ENCODE measurements at places on chromosomes 5 and 9.

- peak; percentile 10 for DNase-seq
These were observed 12.3 kb downstream of the FCN2 start for GRCh38 chr9:134892820-134893420.

DNA sequence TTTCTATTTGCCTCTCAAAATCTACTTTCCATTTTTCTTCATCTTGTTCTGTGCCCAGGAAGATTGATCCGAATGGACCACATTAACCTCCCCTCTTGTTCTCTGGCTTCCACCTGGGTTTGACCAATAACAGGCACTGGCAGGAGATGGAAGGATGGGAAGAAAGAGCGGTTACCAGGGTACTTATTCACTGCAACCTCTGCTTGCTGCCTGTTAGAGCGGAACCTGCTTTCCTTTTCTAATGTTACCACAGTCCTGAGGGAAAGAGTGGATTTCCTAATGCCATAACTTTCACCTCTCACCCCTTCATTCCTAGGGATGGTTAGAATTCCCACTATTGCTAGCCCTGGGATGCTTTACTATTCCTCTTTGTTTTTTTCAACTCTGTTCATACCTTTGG lies 262.1 kb downstream of the RFX3 start:
- DNase-seq: no peak

GRCh38 chr9:72575666-72576065 lies 54.3 kb downstream of the TMC1 start:
- no peak for DNase-seq

DNA sequence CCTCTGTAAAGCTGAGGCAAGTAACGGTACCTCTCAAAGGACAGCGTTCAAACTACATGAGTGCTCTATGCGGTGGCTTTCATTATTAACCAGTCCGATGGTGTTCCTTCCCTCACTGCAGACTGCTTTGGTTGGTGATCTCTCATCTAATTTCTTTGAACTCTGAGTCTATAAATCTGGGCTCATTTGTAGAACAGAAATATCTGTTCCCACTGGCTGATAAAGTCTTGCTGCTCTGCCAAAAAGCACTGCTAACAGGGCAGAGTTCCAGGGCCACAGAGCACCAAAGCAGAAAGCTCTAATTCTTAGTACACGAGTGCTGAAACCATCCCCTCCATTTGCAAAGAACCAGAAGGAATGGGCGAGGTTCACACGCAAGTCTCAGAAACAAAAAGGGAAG lies 81.9 kb downstream of the MED27 start:
- no peak for DNase-seq

- peak; percentile 43 for DNase-seq
These were observed 162.0 kb downstream of the RGS3 start for GRCh38 chr9:113625486-113625885.

DNA sequence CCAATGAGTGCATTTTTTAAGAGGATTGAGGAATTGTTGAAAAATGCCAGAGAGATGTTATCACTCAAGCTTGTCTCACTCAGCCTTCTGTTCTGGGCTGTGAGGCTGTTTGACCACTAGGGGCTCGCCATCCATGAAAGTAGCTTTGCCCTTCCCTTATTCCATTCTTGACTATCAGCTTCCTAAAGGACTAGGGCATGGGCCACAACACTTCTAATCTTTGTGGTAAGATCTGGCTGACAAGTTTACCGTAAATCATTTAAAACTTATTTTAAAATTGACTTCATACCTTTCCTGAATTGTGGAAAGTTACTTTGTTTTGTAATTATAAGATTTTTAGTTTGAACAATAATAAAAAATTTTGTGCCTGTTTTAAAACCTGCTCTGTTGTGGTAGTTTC lies 49.5 kb downstream of the TJP2 start:
- peak; percentile 92 for DNase-seq

DNA sequence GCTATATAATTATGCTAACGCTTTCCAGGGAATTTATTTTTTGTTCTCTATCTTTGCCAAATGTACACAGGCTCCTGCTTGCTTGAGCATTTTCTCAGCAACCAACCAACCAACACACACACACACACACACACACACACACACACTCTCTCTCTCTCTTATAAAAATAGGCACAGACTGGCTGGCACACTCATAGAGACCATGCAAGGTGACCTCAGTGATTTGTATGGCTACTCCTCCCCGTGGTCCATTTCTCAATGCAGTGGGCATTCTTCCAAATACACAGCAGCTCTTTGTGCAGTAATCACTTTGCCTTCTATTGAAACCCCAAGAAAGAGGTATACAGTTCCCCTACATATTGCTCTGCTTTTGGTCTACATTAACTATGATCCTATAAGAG lies 416.0 kb downstream of the MAN2A1 start:
- DNase-seq: no peak

DNA sequence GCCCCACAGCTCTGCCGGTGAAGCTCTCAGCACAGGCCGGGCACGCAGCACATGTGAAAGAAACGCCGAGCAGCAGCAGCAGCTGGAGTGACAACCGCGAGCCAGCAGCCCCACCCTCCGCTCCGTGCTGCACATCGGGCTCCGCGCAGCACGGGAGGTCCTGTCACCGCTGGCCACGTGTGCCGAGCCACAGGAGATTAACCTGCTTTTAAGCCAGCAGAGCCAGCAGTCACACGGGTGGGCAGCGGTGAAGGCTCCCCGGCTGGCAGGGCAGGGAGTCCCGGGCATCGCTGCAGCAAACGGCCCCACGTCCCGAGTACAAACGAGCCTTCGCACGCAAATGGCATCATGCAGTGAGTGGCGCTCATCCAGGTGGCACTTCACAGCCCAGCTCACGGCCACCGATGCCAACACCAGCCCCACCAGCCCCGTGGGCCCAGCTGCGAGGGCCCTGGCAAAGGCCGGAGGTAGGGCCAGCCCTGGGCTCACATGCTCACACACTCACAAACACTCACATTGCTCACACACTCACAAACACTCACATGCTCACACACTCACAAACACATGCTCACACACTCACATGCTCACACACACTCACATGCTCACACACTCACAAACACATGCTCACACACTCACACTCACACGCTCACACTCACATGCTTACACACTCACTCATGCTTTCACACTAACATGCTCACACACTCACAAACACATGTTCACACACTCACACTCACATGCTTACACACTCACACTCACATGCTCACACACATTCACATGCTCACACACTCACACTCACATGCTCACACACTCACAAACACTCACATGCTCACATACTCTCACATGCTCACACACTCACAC lies 11.1 kb downstream of the CCDC187 start:
- no peak for DNase-seq

DNA sequence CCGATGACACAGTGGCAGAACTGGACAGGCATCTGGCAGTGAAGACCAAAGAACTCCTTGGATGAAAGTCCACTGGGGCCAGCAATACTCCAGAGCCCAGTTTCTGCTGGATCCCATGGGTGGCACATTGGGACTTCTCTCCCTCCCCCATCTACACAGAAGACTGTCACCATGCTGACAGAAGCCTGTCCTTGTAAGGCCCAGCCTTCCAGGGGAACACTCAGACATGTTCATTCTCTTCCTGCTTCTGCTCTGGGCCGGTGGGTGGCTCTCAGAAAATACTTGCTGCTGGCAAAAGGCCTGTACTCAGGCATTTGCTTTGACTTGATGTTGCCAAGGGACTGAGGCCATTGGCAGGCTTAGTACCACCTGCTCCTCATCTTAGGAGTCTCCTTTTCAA lies 48.3 kb upstream of the PTGS1 start:
- peak; percentile 26 for DNase-seq

DNA sequence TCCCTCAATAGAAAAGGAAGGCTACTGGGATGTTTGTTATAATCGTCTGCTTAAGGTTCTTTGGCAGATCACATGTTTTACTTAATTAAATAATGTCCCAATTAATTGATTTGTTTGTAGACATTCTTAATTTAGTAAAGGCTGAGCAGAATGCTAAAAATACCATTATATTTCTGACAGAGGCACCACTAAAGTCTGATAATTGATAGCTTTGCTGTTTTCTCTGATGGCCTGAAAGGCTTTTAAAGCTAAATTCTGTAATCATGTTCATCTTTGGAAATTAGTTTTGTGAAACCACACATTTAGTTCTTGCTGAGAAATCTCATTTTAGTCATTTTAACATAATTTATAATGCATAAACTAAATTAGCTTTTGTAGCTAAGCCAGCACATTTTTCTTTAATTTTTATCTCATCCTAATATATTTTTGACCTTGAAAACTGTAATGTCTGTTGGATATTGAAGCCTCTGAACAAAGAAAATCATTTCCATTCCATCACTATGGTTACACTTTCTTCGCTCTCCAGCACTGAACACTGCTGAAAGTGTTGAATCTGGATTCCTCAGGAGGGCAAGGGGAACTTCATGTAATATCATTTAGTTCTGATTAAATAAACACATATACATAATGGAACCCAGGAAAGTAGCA lies 329.4 kb downstream of the ELAVL2 start:
- DNase-seq: no peak

DNA sequence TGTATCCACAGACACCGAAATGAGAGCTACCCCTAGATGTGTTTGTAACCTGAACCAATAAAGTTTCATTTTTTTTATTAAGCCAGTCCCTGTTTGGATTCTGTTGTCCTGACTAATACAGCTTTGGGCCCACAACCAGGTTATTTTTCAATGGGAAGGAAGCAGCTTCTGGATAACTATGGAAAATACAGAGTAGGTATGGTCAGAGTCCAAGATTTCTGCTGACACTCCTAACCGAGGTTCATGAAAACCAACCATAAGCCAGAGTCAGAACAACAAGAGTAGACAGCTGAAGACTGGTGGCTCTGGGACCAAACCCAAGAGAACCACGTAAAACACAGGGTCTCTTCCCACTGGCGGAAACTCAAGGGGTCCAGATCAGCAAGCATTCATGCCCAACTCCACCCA lies 10.8 kb downstream of the KLF9 start:
- DNase-seq: no peak

DNA sequence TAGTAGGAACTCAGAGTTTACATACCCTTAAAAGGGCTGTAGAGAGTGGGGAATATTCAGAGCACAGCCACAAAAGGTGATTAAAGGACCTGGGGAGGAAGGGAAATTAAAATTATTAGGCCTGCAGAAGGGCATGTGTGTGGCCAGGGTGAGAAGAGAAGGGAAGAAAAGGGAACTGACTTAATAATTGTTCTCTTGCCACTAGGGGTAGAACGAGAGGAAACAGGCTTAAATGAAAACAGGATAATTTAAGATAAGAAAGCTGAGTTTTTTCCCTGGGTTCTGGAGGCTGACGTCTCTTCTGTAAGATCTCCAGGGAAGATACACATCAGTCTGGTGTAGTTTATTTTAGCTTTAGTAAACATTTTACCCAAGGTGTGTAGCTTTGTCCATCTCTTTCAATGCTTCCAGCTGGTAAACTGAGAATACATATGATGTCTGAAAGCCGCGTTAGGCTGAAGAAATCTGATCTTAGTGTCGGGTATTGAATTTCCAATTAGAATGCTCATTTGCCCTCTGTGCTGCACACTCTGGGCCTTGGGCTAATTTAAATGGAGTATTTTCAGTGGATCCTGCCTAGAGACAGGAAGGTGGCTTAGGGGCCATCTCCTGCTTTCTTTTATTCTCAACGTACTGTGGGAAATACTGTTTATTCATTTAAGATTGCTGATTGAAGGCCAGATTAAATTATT lies 416.8 kb downstream of the TMEM38B start:
- no peak for DNase-seq

DNA sequence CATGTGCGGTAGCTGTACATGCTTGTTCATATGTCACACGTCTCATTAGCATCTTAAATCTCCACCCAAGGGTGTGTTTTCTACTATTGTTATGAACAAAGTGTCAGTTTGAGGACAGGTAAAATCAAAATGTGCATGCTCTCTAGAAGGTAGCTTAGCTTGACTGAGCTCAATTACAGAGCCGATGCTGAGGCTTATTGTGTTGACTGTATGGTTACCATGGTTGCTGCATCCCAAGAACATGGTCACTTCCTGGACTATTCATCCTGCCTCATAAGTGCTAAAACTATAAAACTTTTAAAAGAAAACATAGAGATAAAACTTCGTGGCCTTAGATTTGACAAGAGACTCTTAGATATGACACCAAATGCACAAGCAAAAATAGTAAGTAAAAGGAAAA lies 426.1 kb upstream of the CTNND2 start:
- peak; percentile 45 for DNase-seq

GRCh38 chr5:437281-437771 lies 5.7 kb upstream of the EXOC3 start:
- DNase-seq: peak; percentile 30

- DNase-seq: peak; percentile 98
These were observed at the start of gene FAM151B for GRCh38 chr5:80487829-80488721. TSS of gene FAM151B (plus strand) at chr5:80488100. CDS start at chr5:80488124, 24 bp downstream.

GRCh38 chr9:131478421-131478868 lies 24.3 kb upstream of the POMT1 start:
- DNase-seq: peak; percentile 92

DNA sequence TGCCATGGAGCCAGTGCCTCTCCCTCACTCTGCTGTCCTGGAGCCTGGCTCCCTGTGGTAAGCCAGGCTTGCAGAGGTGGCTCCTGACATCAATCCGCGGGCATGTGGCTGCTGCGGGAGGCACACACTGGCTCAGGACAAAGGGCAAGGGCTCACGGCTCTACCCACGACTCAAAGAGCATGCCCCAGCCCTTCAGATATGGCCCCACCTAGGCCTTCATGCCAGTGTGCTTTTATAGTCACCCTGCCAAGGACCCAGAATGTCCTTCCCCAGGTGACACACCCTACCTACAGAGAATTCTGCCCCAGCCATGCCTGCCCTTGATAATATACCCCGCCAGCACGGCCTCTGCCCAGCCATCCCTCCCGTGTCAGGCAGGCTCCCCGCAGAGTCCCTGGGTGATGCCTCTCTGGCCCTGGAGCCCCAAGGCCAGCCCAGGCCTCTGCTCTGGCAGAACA lies 1.6 kb downstream of the MGAT4B start:
- no peak for DNase-seq

DNA sequence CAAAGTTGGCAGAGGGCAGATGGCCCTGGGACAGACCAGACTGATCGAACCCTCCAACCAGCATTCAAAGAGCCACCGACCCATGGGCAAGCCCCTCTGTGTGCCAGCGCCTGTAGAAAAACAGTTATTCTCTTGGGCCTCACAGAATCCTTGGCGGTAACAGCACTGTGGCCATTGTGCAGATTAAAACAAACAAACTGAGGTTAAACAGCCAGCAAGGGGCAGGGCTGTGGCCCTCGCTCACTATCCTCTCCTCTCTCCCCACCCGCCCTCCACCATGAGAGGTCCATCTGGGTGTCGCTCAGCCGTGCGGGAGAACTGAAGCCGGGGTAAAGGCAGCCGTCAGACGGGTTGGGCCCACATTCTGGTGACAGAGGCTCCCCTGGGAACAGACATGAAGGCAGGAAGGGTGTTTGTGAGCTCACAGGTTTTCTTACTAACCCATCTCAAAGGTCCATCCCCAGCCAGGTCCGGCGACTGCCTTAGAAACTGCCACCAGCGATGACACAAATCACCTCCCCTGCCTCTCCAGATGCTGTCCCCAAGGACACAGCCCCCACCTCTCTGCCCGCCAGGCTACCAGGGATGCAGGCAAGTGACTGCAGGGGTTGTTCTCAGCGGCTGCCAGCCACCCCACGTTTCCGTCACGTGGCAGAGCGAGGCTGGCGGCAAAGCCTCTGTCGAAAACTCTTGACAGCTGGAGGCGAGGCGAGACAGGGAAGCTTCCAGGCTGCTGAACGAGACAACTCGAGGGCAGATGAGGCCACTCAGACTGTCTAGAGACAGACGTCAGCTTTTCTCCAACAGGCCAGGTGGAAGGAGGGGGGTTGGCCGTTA lies 75.8 kb upstream of the SARDH start:
- no peak for DNase-seq

Measured in endodermal cell (in vitro differentiated cells).